ENCODE measurements at places on chromosomes 1 and 21.

DNA sequence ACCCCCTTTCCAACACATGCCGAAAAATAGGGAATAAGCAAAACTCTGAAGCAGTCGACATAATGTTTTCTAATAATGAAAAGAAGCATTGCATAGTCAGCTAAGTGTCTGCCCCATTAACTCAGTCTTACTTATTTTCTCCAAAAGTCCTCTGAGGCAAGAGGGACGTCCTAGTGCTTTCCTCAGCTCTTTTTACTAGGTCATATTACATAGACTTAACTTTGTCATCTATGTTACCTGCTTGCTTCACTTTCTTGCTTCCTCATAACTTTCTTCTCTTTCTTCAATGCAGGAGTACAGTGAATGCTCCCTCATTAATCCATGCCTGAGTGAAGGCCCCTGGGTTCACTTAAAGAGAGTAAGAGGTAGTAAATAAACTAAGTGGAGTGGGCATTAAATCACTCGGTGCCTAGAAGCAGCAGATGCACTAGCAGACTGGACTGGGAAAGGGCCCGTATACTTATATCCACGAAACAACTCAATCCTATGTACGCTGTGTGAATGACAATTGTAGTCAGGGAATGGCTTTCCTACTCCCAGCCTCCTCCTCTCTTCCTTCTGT is 210.5 kb upstream of the SPAG17 start:
- DNase-seq: no peak

GRCh38 chr1:15799004-15799867 is 8.2 kb downstream of the UQCRHL start:
- no peak for DNase-seq

GRCh38 chr1:183580281-183580682 is 10.0 kb downstream of the NCF2 start:
- DNase-seq: no peak

- no peak for DNase-seq
These were observed 2.6 kb downstream of the FAAH start for GRCh38 chr1:46396441-46397398.

DNA sequence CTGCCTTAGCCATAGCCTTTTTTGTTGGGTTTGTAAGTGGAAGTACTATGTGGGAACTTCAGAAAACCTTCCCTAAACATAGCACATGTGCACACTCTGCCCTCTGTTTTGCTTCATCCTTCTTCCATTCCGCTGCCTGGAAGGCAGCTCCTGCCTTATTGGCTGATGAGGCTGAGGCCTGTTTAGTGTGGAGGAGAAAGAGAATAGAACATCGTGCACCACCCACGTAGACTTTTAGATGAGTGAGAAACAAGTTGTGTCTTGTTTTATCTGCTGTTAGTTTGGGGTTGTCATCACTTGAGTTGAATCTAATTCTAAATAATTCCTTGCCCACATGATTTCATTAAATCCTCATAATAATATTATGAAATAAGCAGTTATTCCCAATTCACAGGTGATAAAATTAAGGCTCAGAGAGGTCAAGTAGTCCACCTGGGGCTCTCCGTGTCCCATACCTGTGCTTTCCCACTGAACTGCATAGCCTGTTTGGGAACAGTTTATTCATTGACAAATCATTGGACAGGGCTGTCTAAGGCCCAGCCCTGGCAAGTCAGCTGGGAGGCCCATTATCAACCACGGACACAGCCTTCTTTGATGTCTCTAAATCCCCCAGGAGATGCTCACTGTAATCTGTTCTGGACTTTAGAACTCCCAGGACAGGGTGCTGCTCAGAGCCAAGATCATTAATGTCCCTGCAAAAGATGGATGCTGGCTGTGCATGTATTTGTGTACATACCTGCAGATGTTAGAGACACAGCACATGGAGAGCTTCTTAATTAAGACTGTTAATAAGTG is 93.0 kb downstream of the ABCA4 start:
- no peak for DNase-seq

- DNase-seq: no peak
These were observed 9.8 kb downstream of the DUSP10 start for GRCh38 chr1:221732052-221732451.

DNA sequence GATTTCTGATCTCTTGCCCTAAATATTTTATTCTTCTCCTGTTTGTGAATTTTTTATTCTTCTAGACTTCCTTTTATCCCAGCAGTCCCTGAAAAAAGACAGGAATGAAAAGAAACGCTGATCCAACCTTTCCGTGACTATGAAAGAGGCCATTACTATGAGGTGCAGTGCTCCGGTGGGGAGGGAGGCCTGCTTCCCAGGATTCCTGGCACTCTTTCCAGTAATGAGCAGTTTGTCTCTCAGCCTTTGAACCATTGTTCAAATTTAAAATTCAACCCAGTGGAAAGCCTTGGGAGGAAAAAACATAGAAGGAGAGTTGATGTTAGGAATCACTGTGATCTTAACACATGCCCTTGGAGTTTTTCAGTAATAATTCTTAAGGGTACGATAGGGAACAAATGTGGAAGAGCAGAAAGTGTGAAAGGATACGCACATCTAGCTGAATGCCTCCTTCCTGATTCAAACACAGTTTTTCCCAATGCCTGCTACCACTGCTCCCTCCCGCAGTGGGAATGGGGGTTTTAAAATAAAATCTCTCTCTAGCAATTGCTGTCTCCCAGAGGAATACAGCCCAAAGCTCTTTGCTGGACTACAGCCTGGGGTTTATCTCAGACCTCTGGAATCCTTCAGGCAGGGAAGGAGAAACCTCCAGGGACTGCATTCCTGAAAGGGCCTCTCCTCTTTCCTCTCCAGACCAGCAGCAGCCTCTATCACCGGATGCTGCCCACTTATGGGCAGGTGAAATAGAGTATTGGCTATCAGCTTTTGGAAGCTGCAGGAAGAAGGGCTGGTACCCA is 6.1 kb downstream of the IER5 start:
- no peak for DNase-seq

DNA sequence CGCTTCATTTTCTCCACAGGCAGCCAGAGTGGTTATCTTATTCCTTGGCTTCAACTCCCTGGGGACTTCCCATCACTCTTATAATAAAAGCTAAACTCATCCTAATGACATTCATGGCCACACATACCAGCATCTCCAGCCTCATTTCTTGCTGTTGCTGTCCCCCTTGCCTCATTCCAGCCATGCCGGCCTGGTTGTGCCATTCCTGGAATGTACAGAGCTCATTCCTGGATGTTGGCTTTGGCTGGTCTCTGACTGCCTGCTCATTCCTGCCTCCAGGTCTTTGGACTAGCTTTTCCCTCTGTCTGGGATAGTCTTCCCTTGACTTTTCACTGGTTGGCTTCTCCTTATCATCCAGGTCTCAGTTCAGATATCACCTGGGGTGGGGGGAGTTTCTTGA is 2.4 kb upstream of the PEF1 start:
- DNase-seq: no peak

- DNase-seq: no peak
These were observed 353.0 kb downstream of the TGFB2 start for GRCh38 chr1:218698141-218698540.

DNA sequence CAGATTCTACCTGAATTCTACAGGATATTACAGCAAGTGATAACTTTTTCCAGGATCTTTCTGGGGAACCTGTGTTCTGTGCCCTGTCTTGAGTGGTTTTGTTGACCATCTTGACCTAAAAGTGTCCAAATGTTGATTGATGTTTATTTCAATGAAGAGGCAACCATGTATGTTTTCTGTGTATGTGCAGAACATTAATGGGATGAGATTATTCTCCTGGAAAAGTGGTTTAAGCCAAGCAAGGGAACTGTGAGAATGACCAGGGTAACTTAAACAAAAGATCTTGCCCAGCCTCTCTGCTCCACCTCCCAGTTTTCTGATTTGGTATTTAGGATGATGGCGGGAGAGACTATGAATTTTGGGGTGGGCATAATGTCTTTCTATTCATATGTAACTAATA is 1.0 kb upstream of the SAMD13 start:
- no peak for DNase-seq

DNA sequence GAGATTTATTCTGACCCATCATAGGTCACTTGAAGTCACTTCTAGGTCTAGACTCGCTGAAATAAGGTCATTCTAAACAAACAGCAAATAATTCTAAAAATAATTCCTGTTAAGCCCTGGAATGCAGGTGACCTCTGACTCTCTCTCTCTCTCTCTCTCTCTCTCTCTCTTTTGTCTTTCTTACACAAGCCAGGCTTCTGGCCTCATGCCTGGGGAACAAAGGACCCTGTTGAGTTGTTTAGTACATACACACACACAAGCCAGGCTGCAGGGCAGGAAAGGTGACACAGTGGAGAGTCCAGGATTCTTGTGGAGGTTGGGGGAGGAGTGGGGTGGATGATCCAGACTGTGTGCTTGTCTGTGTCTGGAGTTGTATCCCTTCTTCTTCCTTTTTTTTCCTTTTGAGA is 4.0 kb upstream of the MEX3A start:
- no peak for DNase-seq

DNA sequence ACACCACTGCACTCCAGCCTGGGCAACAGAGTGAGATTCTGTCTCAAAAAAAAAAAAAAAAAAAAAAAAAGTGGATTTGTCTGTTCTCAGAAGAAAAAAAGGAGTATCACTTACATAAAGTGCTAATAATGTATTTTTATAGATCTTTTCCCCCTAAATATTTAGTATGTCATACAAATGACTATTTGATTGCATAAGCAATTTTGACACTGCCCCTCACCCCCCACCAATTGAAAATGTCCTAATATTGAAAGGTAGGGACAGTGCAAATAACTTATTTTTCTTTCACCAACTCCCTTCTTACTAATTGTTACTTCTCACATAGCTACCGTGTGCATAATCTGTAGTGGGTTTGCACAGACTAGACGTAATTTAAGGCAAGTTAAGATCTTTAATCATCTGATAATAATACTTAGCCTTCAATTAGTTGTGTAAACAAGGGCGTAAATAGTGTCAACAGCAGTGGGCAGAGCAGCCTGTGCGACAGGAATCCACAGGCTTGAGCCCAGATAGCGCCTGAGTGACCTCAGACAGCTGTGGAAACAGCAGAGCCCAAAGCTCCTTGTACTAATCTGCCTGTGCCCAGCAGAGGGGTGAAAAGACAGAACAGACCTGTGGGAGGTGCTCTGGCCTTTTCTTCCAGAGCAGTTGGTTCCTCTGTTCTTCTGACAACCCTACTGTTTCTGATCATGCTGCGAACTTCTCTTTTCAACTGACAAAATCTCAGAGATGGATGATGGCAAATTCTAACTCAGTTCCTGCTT is 4.5 kb upstream of the IER5 start:
- no peak for DNase-seq

GRCh38 chr1:9027307-9027706 is 1.1 kb upstream of the SLC2A7 start:
- DNase-seq: no peak
